ENCODE measurements at places on chromosomes 2 and 18.
A peak's percentile ranks its signal among the peaks of the same experiment; 100 is the strongest.

DNA sequence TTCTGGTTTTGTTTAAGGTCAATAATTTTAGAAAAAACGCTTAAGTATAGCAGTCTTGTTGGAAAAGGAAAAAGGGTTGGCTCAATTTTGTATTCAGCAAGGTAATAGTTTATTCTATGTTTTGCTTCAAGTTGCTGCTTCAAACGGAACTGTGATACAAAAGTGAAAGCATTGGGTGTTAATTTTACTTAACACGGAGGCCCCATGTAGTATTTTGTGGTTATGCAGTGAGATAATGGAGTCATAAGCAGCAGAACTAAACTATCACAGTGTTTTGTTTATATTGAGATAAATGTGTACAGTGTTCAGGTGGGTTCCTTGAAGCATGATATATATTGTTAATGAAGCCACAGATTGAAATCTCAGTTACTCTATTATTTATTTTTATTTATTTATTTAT is 67.0 kb upstream of the LYPD6B start:
- no peak for DNase-seq

DNA sequence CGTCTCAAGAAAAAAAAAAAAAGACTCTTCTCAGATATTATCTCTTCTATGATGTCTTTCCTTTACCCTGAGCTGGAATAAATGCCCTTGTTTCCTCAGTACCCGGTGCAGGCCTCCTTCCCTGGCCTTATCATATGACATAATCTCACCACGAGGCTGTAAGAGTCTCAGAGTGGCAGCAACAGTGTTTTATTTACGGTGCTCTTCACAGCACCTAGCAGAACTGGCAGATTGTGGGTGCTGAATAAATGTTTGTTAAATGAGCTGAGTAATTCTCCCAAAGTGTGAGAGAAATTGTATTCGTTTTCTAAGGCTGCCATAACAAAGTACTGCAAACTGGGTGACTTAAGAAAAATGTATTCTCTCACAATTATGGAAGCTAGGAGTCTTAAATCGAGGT is 82.8 kb upstream of the CD28 start:
- DNase-seq: no peak

DNA sequence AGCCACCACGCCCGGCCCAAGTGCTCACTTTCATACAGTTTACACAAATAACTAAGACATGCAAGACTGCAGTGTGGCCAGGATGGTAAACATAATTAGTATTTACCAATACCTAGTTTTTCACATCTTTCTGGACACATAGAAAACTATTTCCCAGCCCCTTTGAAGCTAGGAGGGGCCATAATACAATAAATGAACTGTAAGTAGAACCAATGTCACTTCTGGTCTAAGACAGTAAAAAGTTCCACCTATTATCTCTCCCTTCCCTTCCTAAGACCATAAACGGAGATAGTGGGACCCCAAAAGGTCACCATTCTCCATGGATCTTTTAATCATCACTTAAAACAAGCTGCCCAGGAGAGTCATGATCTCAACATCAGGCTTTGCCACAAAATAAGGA is 51.0 kb downstream of the NBAS start:
- no peak for DNase-seq

DNA sequence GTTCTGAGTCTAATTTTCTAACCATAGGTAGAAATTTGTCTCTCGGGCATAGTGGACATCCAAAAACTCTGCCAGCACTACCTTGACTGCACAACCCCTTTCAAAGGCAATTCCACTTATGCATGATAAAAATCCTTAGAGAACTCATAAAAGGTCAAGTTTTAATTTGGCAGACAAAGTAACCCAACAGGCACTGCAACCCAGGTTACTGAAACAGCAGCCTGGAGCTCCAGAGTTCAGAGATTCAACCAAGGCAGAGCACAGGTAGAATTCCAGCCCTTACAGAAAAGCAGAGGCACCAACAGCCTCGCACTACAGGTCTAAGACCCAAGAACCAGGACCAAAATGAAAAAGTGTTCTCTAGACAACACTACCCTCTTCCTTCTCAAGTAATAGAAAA is 1.8 kb downstream of the DTNB start:
- DNase-seq: no peak

GRCh38 chr18:8252371-8252770 is 356.9 kb upstream of the RAB12 start:
- DNase-seq: no peak

DNA sequence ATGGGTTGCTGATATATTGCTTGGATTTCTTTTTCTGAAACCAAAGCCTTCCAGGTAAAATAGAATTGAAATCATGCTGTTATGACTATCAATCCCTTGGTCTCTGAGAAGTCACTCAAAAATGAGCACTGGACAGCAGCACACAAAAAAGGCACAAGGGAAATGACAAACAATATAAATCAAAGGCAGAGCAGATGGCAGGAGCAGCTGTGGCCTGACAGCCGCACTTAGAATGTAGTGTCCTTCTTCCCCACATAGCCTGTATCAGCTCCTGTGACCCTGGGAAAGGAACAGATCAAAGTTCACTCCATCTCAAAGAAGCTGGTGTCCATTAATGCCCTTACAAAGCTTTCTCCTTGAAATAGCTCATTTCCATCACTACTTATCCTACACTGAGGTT is 326.7 kb downstream of the SUCLG1 start:
- DNase-seq: no peak

- no peak for DNase-seq
Measured at GRCh38 chr2:213934560-213934959, 476.3 kb upstream of the VWC2L start.

DNA sequence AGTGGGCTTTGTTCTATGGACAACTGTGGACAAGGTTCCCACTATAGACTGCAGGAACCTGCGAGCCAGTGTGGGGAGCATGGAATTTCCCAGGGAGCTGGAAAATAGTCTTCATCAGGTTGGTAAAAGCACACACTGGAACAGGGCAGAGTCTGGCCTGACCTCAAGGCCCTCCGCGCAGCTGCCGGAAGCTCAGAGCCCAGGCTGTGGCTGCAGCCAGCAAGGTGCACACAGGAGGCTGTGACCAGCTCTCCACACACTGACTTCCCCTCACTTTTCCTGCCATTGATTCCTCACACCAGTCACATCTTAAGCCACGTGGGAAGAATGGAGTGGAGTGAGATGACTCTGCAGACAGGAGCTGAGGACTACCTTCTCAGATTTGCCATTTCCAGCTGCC is 19.1 kb downstream of the MAL start:
- no peak for DNase-seq

GRCh38 chr18:56992777-56993176 is 154.1 kb upstream of the BOD1L2 start:
- no peak for DNase-seq

DNA sequence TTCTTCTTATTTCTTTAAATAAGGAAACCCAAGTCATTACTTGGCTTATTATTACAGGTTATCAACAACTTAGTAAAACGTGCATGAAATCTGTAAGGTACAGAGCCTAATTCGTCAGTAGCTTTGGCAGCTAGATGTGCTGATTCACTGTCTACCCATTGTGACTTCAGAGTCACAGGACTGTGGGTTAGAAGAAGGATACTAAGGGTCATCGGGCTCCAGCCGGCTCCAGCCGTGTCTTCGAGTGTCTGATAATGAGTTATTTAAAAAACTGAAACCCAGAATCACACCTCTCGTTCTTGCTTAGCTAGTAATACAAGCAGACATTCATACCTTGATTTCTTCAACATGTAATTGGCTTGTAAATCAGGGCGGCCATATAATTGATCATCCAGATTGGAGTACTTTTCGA is 170.5 kb downstream of the FMNL2 start:
- no peak for DNase-seq

DNA sequence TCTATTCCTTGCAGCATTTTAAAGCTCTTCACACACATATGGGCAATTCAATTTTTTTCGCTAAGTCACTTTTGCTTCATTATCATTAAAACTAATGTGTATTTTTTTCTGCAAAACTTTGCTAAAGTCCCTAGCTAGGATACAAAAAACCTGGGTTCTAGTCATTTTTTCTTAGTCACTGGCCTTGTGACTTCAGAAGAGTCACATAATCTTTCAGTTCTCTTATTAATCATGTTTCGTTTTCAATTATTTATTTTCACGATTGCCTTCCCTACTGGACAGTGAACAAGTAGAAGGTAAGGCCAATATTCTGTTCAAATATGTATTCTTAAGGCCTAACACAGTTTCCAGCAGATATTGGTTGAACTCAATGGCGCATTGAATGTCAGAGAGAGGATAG is 60.9 kb upstream of the CYRIA start:
- DNase-seq: no peak

GRCh38 chr18:13035249-13035914 is 44.2 kb downstream of the CEP192 start:
- no peak for DNase-seq

DNA sequence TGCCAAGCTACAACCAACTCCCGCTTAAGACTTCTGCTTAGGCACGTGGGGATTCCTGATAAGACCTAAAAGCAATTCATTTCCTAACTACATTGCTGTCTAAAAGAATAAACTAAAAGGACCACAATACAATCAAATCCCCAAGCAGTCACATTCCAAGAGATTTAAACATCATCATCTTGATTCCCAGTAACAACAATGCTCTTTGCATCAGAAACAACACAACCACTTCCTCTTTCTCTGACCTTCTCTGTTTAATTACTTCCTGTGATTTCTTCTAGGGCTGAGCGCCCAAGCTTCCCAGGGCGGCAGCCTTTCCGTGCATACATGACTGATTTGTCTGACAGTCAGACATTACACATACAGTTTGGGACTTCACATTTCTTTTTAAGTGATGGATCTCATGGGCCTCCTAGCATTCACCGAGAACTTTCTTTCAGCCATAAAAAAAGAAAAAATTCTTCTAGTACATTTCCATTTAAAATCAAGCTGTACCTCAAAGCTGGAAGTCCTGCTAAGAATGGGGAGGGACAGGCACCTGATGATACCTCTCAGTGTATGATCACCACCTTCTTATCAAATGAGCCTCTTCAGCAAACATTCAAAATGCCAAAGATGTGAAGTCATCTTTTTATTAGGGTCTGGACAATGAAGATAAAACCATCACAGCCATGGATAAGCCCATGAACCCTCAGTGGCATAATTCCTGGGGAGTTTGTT is 11.5 kb downstream of the SPRED2 start:
- DNase-seq: no peak

GRCh38 chr18:50973367-50974126 is 5.7 kb downstream of the ELAC1 start:
- no peak for DNase-seq

DNA sequence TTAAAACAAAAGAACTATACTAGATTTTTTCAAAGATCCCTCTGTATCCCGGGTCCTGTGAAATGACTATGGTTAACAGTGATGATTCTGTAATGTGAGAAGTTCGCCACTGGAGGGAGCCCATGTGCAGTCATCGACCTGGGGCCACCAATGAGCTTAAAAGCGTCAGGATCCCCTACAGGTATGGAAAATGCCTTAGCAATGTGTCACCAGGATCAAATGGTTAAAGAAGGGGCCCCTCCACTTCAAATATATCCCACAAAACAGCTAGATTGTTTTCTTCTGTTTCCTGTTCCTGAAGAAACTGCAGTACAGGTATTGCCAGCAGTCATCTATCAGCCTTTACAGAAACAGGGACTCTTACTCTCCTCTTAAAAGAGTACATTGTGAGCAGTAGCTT is 15.3 kb downstream of the CHRNA1 start:
- peak; percentile 27 for DNase-seq

- no peak for DNase-seq
Measured at GRCh38 chr2:184646593-184646992, 48.3 kb downstream of the ZNF804A start.

DNA sequence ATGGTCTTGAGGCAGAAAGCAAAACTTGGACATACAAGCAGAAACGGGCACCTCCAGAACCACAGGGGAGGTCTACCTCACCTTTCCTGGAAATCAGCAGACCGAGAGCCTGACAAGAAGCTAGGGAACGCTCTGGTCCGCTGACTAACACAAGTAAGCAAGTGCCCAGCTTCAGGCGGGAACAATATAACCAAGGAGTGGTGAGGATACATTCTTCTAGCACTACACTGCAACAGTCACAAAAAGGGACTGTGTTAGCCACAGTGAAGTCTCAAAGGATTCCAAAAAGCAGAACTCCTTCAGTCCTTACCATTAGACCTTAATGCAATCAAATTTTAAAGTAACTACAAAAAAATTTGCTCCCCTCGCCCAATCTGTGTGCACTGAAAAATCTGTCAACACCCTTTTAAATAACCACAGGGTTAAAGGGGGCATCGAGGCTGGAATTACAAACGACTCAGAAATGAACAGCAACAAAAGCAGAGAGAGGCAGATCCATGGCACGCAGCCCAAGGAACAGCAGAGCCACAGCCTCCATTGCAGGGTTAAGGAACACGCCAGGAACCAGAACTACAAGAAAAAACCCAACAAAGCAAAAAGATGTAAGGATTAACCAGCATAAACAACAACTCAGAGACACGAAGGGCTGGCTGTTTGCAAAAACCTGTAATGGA is 7.1 kb downstream of the THAP4 start:
- no peak for DNase-seq

DNA sequence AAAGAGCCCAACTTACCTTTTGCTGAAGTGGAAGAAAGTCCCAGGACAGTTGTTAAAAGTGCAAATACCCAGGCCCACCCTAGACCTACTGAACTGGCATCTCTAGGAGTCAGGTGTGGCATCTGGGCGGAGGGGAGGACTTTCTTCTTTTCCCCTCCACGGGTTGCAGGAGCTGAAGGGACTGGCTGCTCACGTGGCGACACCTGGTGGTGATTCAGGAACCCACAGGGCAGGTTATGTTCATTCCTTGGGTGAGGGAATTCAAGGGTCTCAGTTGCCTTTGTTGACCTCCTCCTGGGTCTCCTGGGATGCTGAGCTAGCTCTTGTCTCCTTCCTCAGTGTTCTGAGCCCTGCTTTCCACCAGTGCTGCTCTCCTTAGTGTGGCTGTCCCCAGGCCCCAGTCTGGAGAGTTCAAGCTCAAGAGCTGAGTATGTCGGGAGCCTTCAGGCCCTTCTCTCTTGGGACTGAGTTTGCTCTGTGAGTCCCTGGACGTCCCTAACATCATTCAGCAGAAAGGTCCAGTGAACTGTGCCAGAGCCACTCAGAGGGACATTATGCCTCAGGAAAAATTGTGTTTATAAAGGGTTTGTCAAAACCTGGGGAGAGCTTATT is 56.9 kb downstream of the DYSF start:
- peak; percentile 14 for DNase-seq

DNA sequence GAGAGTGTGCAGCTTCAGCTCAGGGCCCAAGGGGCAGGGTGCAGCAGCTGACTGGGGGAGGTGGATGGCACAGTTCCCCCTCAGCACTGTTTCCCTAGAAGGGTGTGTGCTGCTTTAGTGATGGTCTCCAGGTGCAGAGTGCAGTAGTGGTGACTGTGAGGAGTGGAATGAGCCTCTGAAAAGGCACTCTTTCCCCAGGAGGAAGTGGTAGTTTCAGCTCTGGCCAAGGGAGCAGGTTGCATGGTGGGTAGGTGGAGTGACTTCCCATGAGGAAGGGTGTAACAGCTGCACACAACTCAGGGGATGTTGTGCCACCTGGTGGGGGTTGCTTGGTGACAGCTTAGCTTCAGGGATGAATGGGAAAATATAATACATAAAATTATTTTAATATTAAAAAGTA is 251.5 kb upstream of the NXPH2 start:
- DNase-seq: no peak

GRCh38 chr18:5052491-5052890 is 144.6 kb downstream of the AKAIN1 start:
- DNase-seq: no peak

Data from stimulated activated CD8-positive, alpha-beta memory T cell treated with anti-CD3 and anti-CD28 coated beads, Interleukin-15, amount 100 ng/mL, for 4 hours (primary cell).